ENCODE measurements at places on chromosomes 13 and 19.

GRCh38 chr13:36302289-36302688, 4.7 kb upstream of the CCDC169 start:
- DNase-seq = no peak

GRCh38 chr19:48203222-48203793, 32.8 kb downstream of the ZSWIM9 start:
- no peak for DNase-seq

DNA sequence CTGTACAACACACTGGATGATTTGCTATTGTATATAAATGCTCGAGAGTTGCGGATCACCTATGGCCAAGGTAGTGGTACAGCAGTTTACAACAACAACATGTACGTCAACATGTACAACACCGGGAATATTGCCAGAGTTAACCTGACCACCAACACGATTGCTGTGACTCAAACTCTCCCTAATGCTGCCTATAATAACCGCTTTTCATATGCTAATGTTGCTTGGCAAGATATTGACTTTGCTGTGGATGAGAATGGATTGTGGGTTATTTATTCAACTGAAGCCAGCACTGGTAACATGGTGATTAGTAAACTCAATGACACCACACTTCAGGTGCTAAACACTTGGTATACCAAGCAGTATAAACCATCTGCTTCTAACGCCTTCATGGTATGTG, 21.5 kb downstream of the OLFM4 start:
- DNase-seq = no peak

- DNase-seq = no peak
These were observed 445.8 kb downstream of the SUCLA2 start for GRCh38 chr13:47555235-47555634.

- no peak for DNase-seq
These were observed 3.9 kb downstream of the AP1M2 start for GRCh38 chr19:10583036-10583776.

DNA sequence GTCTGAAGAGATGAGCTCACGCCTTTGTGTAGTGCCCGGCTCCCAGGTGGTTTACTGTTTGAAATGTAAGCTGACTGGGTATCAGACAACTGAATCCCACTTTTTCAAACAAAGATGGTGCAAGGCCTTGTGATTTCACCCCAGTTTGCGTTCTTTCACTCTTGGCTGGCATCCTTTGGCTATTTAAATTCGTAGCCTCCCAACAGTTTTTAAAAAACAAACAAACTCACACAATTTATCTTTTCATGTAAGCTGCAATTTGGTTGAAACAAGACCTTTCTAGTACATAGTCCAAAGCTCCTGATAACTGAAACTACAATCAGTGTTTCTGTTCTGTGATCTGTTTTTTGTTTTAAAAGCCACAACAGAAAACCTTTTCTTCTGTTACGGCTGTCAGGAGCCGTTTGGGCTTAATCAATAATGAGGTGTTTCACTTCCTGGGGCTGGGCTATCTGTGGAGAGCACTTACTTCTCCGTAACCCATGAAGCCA, 65.1 kb upstream of the NPAS1 start:
- no peak for DNase-seq

DNA sequence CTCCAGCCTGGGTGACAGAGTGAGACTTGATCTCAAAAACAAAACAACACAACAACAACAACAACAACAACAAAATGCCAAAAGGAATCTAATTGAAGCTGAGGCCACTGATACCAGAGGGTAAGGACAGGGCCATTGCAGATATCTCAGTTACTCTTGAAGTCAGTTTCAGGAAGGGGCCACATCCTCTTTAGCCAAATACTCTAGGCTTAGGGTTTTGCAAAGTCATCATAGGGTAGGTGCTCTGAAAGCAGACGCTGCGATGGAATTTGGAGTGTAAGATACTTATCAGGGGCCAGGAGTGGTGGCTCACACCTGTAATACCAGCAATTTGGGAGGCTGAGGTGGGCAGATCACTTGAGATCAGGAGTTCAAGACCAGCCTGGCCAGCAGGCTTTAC, 46.6 kb upstream of the UBAC2 start:
- DNase-seq = no peak

GRCh38 chr13:102091231-102091630, 310.6 kb downstream of the FGF14 start:
- DNase-seq = no peak

- DNase-seq = no peak
These were observed 23.1 kb downstream of the MAU2 start for GRCh38 chr19:19343762-19344161.

GRCh38 chr19:45613926-45614725, 12.1 kb upstream of the GPR4 start:
- DNase-seq = peak; percentile 45

- no peak for DNase-seq
These were observed 431 bp downstream of the GYS1 start for GRCh38 chr19:48992581-48993174.

- DNase-seq = no peak
These were observed 2.3 kb upstream of the SLC25A42 start for GRCh38 chr19:19061506-19061905.

Data from stimulated activated CD4-positive, alpha-beta T cell treated with anti-CD3 and anti-CD28 coated beads, Interleukin-1b, Interleukin-23, amount 100 ng/mL, for 24 hours (primary cell).